Fibroblast of the aortic adventitia (primary cell): ENCODE measurements at places on chromosomes 7 and 10.

DNA sequence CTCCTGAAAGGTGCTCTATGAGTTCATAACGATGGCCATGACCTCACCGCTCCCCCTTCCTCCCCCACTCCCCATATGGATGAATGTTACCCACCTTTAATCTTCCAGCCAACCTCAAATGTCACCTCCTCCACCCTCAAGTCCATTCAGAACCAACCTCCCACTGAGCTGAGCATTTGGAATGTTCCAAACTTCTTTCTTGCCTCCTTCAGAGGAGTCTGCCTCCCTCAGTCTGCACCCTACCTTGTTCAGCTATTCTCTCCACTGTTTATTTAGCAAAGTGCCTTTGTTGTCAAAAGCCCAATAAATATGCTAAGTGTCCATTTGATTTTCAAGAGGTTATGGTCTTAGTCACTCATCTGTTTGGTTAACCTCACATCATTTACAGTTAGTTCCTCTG lies 22.9 kb upstream of the MTPAP start:
- DNase-seq = no peak

GRCh38 chr10:124705381-124705740 lies 38.8 kb downstream of the FAM53B start:
- DNase-seq = no peak

GRCh38 chr7:139566075-139566474 lies 42.6 kb downstream of the CLEC2L start:
- no peak for DNase-seq

DNA sequence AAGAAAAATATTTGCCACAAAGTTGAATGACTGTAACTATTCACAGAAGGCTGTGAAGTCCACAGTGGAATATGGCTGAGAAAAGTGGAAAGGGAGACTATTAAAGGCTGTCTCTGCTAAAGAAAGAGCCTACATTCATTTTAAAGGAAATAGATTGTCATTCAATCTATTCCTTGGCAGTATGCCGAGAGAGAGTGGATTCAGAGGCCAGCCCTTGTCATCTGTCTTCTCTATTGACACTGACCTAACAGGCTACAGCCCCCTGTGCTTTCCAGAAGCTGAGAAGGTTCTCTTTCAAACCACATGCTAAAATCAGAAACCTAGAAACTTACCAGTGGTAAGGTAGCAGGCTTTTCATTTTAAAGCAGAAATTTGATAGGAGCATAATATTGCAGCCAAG lies 12.1 kb downstream of the ODAD2 start:
- DNase-seq = no peak

DNA sequence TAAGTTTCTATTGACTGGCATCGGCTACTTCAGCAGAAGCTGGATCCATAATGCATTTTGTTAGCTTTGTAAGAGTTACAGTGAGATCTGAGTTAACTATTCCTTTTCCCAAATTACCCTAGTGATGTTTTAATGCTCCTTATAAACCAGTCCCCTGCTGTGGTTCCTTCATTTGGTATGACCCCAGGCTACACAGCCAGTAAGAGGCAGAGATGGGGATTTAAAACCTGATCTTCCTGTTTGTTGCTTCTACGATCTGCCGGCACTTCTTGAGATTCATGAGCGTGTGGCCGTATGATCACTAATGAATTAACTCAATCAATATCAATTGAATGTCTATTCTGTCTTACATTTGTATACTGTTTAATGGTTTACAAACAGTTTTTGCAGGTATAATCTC lies 86.1 kb downstream of the CACNB2 start:
- DNase-seq = no peak

- DNase-seq = no peak
Observed at GRCh38 chr7:132436121-132436520, 140.1 kb downstream of the PLXNA4 start.

- peak; percentile 13 for DNase-seq
Observed at GRCh38 chr7:66964411-66964810, 31.0 kb downstream of the SBDS start.

DNA sequence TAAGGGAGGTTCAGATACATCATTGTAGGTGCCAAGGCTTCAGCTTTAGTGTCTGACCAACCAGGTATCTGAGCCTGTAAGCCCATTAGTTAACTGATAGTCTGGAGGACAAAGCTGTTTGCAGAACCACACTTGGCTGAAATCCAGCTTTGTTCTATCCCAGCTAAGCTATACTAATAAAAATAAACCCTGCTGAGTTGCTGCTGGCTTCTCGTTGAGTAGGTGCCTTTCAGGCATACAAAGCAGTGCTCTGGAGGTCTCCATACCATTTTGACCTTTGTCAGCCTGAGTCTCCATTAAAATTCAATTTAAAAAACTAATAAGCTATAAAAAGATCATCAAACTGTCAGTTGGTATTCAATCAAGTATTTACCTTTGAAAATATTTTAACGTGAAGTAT lies 22.0 kb downstream of the CDCA7L start:
- DNase-seq = peak; percentile 37

- peak; percentile 84 for DNase-seq
Observed at GRCh38 chr7:8109196-8110022, 140.8 kb downstream of the GLCCI1 start.

GRCh38 chr7:101826081-101826835 lies 8.8 kb downstream of the CUX1 start:
- no peak for DNase-seq

DNA sequence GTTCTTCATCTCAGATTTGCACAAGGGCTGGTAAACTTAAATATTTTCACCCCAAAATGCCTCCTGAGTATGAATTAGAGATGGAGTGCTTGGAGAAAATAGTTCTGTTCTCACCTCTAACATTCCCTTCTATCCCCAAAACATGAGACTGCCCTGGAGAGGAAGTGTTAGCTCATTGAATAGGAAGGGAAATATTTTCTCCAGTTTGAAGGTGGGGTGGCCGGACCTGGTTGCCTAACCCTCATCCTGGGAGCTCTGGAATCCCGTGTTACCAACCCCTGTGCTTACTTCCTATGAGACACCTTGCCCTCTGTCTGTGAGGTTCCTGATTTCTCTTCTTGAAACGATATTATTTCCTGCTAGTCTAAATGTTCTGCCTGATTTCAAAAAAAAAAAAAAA lies 779 bp downstream of the IFIT2 start:
- DNase-seq = peak; percentile 21

DNA sequence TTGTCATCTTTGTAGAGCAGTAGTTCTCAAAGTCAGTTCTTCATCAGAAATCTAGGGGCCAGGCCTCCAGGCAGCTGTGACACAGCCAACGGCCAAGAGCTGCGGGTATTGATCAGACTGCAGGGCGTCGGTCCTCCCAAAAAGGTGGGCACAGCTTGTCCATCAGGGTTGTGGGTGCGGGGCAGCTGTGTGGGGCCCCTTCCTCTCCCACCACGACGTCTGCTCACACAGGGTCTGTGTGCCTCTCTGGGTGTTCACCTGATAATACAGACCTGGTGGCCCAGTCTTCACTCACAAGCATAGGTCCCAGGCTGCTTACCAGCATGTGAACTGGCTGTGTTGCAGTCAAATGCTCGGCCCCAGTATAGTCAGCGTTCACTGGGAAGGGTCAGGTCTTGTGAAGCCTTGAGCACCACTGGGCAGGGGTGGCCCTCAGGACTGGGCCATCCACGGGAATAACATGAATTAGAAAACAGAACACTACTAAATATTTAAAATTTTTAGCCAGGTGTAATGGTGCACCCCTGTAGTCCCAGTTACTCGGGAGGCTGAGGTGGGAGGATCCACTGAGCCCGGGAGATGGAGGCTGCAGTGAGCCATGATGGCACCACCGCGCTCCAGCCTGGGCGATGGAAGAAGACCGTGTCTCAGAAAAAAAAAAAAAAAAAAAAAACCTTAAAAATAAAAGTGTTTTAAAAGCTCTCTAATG lies 102.8 kb upstream of the DIP2C start:
- no peak for DNase-seq

DNA sequence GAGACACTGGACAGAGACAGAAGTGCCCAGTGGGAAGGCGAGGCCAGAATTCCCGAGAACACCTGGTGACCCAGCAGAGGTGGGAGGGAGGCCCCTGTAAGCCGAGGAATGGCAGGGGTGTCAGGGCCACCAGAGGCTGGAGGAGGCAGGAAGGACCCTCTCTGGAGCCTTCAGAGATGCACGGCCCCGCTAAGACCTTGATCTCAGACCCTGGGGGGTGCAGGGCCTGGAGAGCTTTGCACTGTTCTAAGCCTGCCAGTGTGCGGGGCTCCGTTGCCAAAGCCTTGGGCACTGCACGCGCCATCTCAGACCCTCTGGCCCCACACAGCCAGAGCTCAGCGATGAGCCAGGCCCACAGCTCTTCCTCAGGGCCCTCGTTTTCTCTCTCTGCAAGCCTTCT lies 557.1 kb downstream of the PTPRN2 start:
- DNase-seq = no peak

- DNase-seq = peak; percentile 54
Observed at GRCh38 chr7:55574051-55574717, 1.9 kb upstream of the VOPP1 start.

GRCh38 chr10:91049988-91050360 lies 129.1 kb upstream of the ANKRD1 start:
- no peak for DNase-seq

- no peak for DNase-seq
Observed at GRCh38 chr10:96632974-96633710, 46.3 kb upstream of the TM9SF3 start.

DNA sequence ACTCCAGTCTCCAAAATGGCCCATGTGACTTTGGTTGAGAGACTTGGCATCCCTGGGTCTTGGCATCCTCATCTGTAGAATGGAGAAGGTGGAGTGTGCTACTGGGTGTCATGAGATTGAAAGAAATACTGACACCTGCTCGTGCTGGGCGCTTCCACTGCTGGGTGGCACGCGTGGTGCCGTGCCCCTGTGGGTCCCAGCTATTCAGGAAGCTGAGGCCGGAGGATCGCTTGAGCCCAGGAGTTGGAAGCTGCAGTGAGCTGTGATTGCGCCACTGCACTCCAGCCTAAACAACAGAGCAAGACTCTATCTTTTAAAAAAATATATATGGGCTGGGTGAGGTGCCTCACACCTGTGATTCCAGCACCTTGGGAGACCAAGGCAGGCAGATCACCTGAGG lies 53.1 kb downstream of the NPTX2 start:
- no peak for DNase-seq

- peak; percentile 22 for DNase-seq
Observed at GRCh38 chr7:48090095-48090805, 1.2 kb downstream of the UPP1 start.

DNA sequence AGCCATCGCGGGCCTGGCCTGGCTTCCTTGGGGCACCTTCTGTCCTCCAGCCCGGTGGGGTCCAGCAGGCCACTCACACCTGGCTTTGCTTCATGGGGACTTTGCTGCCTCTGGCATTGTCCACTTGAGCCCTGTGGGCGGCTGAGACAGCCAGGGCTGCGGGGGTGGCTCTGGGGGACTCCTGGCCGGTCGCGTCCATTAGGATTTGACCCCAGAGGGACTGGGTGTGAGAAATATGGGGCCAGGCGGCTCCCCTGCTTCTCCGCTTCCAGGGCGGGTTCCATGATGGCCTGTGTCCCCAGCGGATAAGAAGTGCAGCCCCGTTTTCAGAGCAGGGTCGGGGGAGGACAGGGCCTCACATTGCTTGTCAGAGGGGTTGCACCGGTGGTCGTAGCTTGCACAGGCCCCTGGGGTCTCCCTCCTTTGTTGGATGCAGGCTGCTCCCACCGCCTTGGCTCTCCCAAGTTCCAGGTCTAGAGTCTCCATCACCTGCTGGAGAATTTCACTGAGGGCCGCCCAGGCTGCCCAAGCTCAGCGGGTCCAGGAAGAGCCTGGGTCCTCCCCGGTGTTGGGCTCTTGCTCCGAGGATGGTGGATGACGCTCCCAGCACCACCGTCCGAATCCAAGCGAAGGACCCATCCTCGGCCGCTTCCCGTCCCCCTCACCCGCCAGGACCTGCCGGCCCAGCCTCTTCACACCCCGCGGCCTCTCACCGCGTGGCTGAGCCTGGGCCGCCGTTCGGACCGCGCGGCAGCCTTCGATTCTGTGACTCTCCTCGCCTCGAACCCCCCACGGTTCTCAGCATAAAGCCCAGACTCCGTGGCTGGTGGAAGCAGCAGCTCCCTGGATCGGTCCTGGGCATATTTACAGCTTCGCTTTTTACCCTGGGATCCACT lies 140.1 kb downstream of the DYNC2I1 start:
- no peak for DNase-seq

DNA sequence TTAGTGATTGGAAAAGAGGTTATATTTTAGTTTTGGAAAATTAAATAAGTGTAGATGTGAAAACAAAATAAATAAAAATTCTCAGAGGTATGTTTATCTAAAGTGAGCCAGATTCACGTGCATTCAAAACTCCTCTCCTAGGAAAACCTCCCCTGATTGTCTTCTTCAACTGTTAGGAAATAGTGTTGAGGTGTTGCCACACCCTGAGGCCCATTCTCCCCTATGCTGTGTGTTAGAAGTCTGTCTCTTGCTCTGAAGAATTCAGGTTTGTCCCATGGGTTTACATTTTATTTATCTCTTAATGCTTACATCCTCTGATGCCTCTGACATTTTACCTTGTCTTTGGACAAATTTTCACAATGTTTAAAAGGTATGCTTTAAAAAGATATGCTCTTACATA lies 40.3 kb downstream of the PTPRE start:
- no peak for DNase-seq

GRCh38 chr10:84008878-84009277 lies 130.4 kb upstream of the GHITM start:
- DNase-seq = no peak

- peak; percentile 53 for DNase-seq
Observed at GRCh38 chr7:22725585-22725984, 1.4 kb upstream of the IL6 start.

DNA sequence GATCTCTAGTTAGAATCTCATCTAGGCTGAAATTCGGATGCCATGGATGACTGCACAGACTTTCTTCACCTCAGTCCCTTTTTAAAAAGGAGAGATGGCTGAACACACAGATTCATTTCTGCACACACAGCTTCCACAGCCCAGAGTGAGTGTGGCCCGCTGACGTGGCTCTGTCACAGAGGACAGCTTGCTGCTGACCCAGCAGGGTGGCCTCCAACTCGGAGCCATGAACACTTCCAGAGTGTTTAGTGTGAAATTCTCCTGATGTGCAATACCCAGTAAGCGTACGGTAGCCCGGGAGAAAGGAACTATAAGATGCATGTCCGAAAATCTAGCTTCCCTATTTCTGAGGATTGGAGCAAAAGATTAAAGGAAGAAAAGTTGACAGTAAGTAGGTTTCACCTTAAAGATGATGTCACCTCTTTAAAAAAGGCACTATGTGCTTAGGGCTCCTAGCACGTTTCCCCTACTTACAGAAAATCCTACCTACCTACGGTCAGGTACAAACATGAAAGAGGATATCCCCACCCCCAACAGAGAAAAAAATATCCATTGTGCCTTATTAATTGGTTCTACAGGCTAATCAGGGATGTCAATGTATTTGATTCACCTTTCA lies 162.2 kb downstream of the RAPGEF5 start:
- DNase-seq = no peak

DNA sequence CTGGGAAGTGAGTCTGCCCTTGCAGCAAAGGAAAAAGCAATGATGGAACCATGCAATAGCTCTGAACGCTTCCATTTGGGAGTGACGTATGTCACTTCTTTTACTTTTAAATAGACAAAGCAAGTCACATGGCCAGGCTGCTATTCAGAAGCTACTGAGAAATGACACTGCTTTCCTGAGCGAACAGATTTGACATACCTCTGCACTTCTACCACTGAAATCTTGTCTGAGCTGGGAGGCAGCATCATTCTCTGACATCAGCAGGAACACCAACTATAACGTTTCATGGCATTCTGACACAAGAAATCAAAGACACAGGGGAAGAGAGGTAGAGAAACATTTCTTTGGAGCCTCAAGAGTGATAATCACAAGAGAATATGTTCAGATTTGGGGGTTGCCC lies 271.1 kb downstream of the SNX13 start:
- DNase-seq = no peak

- DNase-seq = no peak
Observed at GRCh38 chr7:66105263-66105748, 9.3 kb upstream of the CRCP start.
